Activated CD4-positive, alpha-beta memory T cell treated with anti-CD3 and anti-CD28 coated beads for 36 hours (primary cell): ENCODE measurements at places on chromosomes 3 and 15. TPM values are rescaled to one million over a fixed set of nuclear protein-coding genes. Genes with fewer than 3 reads are reported as not detected.
A peak's percentile ranks its signal among the peaks of the same experiment; 100 is the strongest.

GRCh38 chr15:89149501-89150101 lies 61.3 kb downstream of the ABHD2 start:
- DNase-seq, result no peak

DNA sequence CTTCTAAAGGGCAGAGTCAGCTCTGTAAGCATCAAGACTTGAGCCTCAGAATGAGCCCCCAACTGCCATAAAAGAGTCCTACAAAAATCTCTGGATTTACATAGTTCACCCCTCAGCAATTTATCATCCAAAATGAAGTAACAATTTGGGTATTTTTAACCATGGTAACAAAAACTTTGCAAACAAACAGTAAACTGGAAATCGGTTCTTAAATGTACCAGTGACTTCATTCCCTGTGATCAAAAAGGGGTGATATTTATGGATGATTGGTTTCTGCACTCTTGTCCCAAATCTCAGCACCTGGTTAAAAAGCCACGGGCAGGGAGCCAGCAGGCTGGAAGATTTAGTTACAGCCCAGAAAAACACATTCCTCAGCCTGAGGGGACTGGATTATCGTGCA lies 73.6 kb downstream of the TFG start:
- DNase-seq, result no peak

Gene IL17RC
- total RNA-seq, result 0.46 TPM

Gene LRRIQ4
- total RNA-seq, result 0.14 TPM

- DNase-seq, result peak; percentile 75
Observed at GRCh38 chr15:92069308-92070250, 216.1 kb downstream of the SLCO3A1 start.

Gene SERPINI2
- not detected for total RNA-seq

Gene HHATL
- not detected for total RNA-seq

Gene ALDH1L1
- not detected for total RNA-seq

Gene LINGO1
- total RNA-seq, result not detected

DNA sequence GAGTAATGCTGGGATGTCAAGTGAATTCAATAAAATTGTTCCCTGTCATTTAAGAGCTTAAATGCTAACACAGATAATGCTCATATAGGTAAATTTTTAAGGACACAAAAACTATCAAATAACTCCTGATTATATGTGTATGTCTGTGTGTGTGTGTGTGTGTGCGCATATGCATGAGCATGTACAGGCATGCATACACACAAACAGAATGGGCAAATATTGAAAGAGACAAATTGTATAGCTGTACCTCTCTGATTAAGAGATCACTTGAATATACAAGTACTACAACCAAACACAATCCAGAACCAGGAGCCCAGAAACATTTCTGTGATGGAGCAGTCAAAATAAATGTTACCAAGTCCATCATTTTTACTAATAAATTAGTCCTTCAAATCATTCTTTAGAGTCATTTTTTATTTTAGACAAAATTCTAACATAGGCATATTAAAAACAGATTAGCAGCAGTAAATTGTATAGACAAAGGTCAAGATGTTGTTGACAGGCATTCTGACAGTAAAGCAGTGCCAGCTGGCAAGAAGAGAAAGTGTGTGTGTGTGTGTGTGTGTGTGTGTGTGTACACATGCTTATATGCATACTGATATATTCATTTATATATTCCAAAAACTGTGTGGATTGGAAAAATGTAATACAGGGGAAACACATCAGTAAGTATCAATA lies 145.3 kb downstream of the CD47 start:
- no peak for DNase-seq

- DNase-seq, result no peak
Observed at GRCh38 chr3:18900994-18901393, 247.3 kb upstream of the KCNH8 start.

DNA sequence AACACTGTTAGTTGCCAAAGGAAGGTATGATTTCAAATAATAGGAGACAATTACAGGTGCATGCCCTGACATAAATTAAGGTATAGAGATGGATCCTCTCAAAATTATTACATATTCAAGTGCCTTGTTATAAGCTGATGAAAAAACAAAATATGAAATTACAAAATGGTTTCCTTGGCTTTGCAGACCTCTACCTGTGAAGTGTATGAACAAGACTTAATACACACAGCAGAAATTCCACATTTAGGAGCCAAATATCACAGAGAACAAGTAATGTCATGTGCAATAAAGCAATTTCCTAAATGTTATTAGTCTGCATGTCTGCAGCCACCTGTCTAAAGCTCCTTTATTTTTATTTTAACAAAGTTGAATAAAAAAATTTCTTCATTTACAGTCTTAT lies 151.5 kb downstream of the ALCAM start:
- DNase-seq, result no peak

DNA sequence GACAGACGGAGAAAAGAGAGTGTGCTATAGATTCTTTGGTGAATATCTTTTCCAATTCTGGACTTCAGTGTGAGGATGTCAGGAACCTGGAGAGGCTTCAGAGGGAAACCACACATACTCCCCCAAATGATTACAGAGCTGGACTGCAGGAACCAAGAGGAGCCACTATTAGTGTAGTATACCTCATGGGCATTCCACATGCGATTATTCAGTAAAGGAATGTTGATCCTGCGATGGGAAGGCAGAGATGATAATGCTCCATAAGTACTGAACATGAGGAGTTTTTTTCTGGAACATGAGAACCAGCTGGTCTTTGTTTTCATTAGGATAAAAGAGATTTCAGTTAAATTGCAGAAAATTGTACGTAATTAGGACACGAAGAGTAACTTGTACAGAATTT lies 18.7 kb downstream of the STARD9 start:
- no peak for DNase-seq

DNA sequence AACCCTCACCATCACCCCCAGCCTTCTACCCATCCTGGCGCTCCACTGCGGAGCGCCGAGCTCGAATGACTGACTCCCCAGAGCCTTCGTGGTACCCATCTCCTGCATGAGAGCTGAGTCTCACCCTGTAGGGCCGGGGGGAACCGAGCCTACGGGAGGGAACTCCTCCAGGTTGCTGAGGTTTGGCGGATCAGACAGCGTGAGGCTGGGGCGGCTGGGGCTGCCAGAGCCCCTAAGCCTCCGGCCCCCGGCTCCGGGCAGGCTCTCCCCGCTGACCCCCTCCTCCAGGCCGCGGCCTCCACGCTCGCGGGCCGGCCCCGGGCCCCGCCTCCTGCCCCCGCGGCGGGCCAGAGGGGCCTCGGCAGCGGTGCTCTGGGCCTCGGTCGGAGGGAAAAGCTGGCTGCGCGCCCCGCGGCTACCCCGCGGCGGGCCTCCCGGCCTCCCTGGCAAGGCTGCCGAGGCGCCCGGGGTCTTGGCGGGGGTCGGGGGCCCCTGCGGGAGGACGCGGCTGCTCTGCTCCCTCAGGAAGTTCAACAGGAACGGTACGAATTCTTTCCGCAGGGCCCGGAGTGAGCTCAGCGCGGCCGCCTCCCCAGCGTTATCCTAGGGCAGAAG lies 643 bp downstream of the CDAN1 start:
- peak; percentile 18 for DNase-seq

DNA sequence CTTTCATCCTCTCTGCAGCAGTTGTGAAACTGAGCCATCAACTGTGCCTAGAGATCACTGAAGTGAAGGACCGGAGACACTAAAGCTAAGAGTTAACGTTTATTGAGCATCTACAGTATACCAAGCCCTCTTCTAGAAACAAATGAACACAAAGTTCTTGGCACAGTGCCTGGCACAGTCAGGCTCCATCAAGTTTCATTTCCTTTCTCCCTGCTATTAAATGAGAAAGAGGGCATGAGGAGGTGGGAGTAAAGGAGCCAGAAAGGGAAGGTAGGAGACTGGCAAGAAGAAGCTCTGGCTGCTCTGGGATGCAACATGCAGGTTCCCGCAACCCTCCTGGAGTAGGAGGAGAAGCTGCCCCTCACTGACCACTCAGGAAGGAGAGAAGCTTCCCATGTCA lies 30.6 kb downstream of the CYP19A1 start:
- no peak for DNase-seq

- no peak for DNase-seq
Observed at GRCh38 chr3:124281453-124282316, 289.8 kb upstream of the ROPN1 start.

DNA sequence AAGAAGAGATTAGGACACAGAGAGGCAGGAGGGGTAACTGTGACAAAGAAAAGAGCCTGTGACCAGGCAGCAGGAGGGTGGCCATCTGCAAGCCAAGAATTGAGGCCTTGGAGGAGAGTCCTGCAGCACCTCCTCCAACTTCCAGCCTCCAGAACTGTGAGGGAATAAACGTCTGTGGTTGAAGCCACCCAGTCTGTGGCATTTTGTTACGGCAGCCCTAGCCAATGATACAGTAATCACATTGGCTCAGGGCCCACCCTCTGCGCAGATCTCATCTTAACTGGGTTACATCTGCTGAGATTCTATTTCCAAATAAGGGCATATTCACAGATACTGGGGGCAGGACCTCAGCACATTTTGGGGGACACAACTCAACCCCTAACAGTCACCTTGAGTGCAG lies 11.3 kb downstream of the SELENOS start:
- no peak for DNase-seq
